ENCODE measurements at places on chromosomes 13 and 19.
A peak's percentile ranks its signal among the peaks of the same experiment; 100 is the strongest.

- DNase-seq: no peak
Observed at GRCh38 chr19:18501832-18502231, 20.0 kb downstream of the ELL start.

DNA sequence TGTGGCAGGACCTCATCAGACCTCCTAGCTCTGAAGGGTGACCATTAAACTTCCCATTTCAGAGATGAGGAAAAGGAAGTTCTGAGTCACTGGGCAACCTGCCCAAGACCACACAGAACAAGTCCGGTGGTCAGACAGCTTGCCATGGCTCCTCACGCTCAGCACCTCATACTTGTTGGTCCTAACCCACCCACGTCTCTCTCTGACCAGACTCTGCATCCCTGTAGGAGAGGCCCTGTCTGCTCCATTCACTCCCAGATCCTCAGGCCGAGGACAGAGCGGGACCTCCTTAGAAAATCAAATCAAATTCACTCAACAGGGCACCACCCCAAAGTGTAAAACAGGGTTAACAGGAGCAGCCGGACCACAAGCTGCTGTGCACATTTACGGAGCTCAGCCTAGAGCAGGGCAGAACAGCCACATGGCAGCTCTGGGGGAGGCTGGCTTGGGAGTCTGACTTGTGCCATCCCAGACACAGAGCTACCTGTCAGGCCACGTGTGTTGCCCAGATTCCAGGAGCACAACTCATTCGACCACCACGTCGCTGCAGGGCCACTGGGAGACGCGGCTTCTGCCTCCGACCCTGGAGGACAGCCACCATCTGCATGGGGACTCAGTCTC lies 1.7 kb downstream of the MIER2 start:
- no peak for DNase-seq

DNA sequence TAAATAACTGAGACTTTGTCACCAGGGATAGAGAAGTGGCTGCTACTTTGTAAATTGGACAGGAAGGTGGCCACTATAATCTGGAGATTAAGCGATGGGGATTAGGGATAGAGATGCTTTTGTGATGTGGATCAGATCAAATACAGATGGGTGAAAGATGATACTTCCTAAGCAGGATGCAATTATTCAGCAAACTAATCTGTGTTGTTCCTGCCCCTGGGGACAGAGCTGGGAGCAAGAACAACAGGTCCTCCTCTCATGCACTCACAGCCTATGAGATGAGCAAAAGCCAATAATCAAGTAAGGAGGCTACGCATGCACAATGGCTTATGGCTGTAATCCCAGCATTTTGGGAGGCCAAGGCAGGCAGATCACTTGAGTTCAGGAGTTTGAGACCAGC lies 4.6 kb downstream of the RGL3 start:
- DNase-seq: no peak

DNA sequence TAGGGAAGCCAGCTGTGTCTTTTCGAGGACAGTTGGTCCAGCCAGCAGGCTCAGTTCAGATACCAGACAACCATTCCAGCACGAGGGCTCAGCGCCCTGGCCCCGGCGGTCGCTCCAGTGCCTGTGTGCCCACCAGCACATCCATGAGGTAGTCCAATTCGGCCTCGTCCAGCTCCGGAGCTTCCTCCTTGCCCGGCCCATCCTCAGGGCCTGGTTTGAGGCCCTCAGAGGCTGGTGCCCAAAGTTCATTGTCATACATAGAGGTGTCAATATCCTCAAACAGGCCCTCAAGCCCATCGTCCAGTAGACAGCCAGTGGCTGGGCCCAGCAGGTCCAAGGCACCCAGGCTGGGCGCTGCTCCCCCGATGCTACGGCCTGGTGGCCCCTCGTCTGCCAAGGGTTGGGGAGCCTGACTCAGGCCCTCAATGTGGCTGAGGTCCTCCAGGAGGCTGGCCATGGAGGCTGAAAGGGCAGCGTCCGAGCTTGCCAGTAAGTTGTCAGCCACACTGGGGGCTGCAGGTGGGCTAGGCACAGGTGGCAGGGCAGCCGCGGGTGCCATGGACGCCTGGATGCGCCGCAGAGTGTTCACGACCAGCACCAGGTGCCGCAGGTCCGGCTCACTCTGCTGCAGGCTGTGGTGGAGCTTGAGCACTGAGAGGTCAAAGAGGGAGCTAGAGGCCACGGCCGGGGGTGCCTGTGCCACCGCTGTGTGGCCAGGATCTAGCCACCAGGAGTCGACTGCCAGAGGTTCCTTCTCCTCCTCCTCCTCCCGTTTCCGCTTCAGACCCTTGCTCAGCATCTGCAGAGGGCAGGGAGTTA lies 2.8 kb downstream of the SERTAD1 start:
- no peak for DNase-seq

GRCh38 chr19:40982594-40983101 lies 8.4 kb upstream of the CYP2B6 start:
- DNase-seq: no peak

- DNase-seq: no peak
Observed at GRCh38 chr19:19239675-19240074, 27.9 kb downstream of the NCAN start.

GRCh38 chr13:98274921-98275487 lies 97.9 kb upstream of the RNF113B start:
- no peak for DNase-seq

- DNase-seq: no peak
Observed at GRCh38 chr13:110798081-110798994, 84.8 kb downstream of the ING1 start.

- no peak for DNase-seq
Observed at GRCh38 chr13:24540236-24541126, 27.9 kb upstream of the PARP4 start.

DNA sequence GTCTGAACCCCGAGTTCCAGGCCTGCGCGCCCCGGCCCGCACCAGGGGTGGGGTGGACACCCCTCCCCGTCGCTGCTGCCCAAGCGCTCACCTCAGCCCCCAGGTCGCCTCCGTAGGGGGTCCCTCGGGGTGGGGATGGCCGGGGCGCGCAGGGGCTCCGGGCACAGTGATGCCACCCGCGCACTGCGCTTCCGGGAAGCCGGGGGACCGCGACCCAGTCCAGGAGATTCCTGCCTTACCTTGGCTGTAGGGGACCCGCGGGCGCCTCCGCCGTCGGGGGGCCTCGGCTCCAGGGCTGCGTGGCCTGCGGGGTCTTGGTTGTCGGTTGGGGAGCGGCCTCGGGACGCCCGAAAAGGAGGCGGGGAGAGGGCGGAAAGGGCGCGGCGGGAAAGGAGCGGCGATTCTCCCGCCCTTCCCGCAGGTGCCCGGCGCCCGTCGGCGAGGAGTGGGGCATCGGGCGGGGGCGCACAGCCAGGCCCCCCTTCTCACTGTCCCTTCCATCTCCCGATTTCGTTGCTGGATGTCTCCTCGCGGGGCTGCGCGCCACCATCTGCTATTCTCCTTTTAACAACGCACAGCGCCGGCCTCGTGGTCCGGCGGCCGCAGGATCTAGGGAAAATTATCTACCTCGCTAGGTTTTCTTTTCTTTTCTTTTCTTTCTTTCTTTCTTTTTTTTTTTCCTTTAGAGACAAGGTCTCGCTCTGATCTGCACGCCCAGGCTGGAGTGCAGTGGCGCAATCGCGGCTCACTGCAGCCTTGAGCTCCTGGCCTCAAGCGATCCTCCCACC lies at the start of gene KEAP1:
Gene KEAP1 (minus strand): TSS at position 355 of the 788 bp plus-strand sequence. CDS start 3,323 bp downstream, outside the sequence.
- DNase-seq: no peak

GRCh38 chr13:48818495-48819356 lies 157.0 kb upstream of the FNDC3A start:
- no peak for DNase-seq

GRCh38 chr19:58291943-58292342 lies 13.2 kb downstream of the ZNF8 start:
- no peak for DNase-seq

DNA sequence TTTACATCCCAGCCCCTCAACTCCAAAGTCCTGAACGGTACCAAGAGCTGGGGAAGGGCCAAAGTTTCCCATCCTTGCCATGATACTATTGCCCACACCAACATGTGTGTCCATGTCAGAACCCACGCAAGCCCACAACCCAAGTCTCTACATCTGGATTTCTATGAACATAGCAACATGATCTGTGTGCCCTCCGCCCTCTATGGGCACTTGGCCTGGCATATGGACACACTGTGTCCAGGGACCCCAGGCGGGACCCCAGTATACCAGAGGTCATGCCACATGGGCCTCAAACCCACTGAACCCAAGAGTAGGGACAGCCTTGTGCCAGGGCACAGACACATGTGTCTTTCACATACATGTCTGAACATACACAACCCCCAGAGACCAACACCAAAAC lies 2.0 kb downstream of the LRFN1 start:
- no peak for DNase-seq

GRCh38 chr13:113758651-113759524 lies at the start of gene TMEM255B:
TSS of gene TMEM255B (plus strand) at chr13:113759226. CDS start at chr13:113759270, 44 bp downstream.
- peak; percentile 59 for DNase-seq

- no peak for DNase-seq
Observed at GRCh38 chr19:11673608-11674041, 65.1 kb downstream of the ZNF823 start.

GRCh38 chr19:31378404-31378803 lies 29.2 kb upstream of the TSHZ3 start:
- no peak for DNase-seq

- no peak for DNase-seq
Observed at GRCh38 chr19:46294494-46294893, 2.3 kb upstream of the HIF3A start.

DNA sequence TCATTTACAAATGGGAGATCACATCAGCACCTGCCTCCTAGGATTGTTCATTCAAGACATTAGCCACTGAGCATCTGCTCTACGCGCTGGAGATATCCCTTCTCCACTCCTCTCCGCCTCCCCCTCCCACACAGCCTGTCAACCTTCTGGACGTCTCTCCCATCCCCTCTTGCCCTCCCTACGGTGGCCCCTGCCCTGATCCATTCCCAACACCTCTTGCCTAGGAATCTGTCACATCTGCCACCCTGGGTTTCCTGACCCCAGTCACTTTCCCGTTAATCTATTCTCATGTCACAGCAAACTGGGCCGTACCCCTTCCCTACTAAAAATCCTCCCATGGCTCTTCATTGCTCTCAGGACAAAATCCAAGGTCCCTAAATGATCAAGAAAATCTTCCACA lies 10.3 kb downstream of the DYRK1B start:
- DNase-seq: no peak

DNA sequence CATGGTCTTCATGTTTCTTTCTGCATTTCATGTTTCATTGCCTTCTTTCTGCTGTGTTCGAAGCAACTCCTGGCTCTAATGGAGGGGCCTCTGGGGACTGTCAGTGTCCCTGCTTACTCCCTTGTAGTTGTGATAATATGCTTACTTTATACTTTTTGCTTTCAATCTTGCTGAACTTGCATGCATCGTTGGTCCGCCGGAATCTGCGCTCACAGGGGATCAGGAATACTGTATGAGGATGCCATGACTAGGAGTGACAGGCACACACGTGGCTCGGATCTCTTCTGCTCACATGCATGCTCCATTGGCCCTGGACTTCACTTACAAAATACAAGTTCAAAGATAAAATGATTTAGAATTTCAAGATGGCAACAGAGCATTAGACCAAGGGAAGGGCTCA lies 108.8 kb downstream of the SIPA1L3 start:
- no peak for DNase-seq

GRCh38 chr13:25948910-25949309 lies 102.9 kb downstream of the SHISA2 start:
- DNase-seq: no peak

Measured in effector CD4-positive, alpha-beta T cell (primary cell).